ENCODE measurements at places on chromosomes 5 and 9.
A peak's percentile ranks its signal among the peaks of the same experiment; 100 is the strongest.

GRCh38 chr9:124321935-124322334 is 64.2 kb downstream of the NEK6 start:
- DNase-seq = no peak

DNA sequence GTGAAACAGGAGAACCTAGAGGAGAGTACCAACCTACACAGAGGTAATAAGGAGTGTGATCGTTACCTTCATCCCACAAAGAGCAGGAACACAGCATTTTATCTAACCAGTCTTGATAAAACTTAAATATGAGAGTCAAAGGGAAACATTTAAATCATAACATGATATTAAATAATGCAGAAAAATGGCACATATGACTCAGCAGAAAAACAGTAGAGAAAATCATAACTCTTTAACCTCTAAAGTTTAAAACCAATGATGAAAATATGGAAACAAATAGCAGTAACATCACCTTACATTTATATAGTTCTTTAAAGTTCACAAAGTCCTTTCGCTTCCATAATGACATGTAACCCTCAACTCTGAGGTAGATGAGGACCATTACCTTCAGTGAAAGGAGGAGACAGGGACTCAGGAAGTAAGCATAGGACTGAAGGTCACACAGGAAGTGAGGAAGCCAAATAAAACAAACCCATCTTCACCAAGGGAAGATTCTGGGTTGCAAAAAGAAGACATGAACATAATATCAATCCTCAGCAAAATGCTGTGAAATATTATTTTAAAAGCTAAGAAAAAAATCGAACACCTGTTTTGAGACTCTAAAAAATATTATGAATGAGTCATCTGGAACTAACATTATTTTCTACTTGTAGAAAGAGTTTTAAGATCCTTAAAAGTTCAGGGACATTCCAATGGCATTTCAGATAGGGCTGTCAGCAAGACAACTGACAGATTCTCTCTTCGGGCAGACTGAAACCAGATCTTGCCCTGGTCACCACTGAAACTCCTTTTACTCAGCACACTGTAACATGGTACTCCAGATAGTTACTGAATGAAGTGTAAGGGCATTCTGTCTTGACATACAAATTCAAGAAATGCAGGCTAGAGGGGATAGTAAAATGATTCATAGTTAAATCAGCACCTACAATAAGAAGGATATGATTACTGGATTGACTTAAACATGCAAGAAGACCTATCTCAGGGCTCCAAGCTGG is 148.5 kb downstream of the EPB41L4A start:
- no peak for DNase-seq

DNA sequence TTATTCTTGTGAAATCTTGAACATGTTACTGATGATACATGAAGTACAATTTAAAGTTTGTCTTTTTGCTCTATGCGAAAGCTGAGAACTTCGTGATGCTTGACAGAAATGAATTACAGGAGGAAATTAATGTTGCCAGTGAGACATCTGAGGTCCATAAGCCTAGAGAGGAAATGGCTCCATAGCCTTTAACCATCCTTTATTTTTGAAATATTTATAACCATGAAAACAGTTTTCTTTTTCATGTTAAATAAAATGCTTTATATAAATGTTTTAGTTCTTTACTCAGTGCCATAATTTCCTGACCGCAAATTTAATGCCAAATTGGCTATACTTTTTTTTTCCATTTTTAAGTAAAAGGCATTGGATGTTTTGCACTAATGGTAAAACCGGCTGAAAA is 29.1 kb downstream of the F2RL2 start:
- no peak for DNase-seq

DNA sequence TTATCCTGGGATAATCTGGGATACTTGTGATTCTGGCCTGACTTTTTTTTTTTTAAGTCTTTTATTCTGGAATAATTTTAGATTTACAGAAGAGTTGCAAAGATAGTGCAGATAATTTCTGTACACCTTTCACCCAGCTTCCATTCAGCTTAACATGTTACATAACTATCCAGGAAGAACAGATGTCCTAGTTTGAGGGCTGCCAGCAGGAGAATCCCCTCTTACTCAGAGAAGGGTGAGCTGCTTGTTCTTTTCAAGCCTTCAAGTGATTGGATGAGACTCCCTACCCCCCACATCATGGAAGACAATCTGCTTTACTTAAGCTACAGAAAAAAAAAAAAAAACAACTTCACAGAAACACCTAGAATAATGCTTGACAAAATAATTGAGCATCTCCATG is 254.2 kb downstream of the TRIM32 start:
- DNase-seq = no peak

DNA sequence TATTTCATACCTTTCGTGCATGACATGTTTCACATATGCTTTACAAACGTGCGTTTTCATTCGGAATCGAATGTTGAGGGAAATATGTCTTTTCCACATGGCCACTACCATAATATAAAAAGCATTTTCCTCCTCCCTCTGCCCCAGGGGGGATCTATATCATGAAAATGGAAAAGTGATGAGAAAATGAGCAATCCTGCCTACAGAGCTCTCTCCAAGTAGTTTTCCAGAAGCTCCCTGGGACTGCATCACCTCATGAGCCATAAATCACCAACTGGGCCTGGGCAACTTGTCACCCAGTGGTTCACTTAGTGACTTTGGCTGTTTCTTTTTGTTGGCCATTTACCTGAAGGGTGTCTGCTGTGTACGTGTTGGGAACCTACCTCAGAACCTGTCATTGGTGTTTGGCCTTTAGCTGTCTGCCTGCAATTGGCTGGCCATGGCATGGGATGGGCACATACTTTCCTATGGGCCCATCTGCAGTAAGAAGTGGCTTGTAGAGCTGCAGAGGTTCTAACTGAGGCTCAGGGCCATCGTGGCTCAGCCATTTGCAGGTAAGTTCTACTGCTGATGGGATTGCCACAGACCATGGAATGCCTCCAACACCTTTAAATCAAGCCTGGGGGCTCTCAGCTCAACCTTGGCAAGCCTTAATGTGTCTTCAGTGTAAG is 9.5 kb upstream of the TIFAB start:
- DNase-seq = no peak

DNA sequence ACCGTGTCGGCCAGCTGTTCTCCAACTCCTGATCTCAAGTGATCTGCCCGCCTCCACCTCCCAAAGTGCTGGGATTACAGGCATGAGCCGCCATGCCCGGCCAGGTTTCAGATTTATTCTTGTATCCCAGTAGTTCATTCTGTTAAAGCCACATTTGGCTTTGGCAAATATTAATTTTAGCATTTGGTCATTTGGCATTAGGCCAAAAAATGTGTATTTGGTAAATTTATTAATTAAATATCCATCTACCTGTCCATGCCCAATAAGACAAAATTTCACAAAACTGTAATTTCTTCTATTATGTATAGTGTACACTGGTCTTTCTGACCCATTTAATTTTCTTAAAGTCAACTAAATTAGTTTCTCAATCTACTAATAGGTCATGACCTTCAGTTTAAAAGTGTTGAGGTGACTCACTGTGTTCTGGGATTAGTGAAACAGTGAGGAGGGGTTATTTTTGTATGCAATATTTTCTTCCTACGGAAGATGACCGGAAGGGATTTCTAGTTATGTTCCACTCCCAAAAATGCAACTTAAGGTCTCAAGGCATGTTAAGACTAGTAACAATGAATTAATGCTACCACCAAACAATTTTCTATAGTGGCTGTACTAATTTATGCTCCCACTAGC is 21.0 kb downstream of the OSTF1 start:
- no peak for DNase-seq

- DNase-seq = no peak
Observed at GRCh38 chr9:94868464-94868863, 142.0 kb downstream of the AOPEP start.

GRCh38 chr9:123927625-123928532 is 2.0 kb downstream of the DENND1A start:
- DNase-seq = no peak

GRCh38 chr9:113828221-113828620 is 47.9 kb upstream of the ZNF618 start:
- DNase-seq = no peak

DNA sequence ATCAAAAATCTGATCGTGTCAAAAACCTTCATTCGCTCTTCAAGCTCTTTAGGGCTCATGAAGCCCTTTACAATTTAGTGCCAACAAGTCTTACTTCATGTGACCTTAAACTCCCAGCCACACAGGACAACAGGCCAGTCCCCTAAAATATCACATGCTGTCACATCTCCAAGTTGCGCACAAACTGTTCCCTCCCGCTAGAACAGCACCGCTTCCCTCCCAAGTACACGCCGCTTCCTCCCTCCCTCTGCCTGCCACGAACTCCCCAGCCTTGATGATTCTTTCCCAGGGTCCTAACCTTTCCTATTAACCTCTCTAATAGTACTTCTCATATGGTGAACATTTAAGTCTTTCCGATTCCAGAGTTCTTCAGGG is 91.2 kb downstream of the TLE1 start:
- DNase-seq = no peak

GRCh38 chr5:129172580-129172979 is 78.0 kb downstream of the ISOC1 start:
- peak; percentile 59 for DNase-seq

DNA sequence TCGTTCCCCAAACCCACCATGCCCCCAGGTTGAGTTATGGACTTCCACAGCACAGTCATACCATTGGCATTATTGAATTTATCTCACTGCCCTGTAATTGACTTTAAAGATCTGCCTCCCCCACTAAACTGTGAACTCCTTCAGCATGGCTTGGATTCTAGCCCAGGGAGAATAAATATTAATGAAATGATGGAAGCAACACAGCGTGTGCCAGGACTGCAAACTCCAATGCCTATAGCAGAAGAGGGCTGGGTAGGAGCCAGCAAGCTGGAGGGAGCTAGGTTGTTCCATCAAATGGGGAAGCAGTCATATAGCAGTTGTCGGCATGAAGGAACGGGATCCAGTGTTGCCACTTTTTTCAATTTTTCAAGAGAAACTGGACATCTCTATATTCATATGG is 69.0 kb upstream of the MSX2 start:
- DNase-seq = no peak

- no peak for DNase-seq
Observed at GRCh38 chr9:126125992-126126409, 200.6 kb upstream of the MVB12B start.

DNA sequence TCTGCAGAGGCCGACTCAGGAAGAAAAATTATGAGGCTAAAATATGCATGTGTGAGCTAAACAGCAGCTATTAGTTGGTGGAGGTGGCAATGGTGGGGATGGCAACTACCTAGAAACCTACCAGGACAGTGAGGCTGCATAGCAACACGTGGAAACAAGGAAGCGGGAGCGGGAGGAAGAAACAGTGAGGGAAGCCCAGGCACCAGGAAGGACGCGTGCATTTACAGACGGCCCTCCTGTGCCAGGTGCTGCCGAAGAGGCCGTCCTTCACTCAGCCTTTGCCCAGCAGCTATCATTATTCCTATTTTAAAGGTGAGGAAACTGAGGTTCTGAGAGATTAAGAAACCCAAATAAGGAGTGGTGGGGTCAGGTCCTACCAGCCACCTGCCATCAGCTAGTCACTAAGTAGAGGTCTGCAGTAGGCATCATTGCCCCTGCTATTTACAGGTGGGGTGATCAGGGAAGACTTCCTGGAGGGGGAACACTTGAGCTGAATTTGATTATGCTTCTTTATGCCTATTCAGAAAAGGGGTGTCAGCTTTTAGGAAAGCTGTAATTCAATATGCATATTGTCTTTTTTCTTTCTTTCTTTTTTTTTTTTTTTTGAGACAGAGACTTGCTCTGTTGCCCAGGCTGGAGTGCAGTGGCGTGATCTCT is 125.3 kb downstream of the CRB2 start:
- DNase-seq = no peak

DNA sequence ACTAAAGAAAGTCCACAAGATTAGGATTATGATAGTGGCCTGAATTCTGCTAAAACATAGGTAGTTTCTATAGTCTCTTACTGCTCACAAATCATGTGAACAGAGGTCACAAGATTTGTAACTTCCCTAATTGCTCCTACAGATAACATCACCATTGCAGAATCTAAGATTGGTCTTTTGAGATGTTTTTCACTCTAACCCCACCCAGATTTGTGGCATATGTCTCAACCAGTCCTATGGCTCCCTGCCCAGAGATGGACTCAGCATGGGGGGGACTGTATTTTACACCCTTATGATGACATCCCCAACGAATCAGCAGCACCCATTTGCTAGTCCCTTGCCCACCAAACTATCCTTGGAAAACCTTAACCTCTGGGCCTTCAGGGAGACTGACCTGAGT is 1046.2 kb downstream of the CDH12 start:
- no peak for DNase-seq

- no peak for DNase-seq
Observed at GRCh38 chr5:73668486-73669111, 42.6 kb downstream of the ARHGEF28 start.

GRCh38 chr9:85730916-85731630 is 10.7 kb downstream of the AGTPBP1 start:
- no peak for DNase-seq

- DNase-seq = no peak
Observed at GRCh38 chr9:20205821-20206220, 416.5 kb downstream of the MLLT3 start.

DNA sequence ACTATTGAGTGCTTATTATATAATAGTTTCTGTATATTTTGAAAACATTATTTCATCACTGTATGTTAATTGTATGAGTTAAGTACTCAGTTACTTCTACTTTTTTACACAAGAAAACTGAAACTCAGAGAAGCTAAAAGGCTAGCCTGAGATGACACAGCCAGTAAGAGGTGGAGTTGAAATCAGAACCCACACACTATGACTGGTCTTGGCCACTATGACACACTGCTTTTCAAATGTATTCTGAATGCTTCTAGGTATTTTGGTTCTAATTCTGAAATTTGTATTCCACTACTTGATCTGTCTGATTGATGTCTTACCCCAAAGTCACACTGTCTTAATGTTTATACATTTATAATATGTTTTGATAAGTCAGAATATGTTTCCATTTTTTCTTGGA is 181.8 kb downstream of the ZDHHC21 start:
- DNase-seq = no peak

GRCh38 chr5:6427694-6428093 is 21.0 kb upstream of the UBE2QL1 start:
- no peak for DNase-seq

GRCh38 chr9:129582855-129583254 is 38.0 kb downstream of the C9orf50 start:
- no peak for DNase-seq

DNA sequence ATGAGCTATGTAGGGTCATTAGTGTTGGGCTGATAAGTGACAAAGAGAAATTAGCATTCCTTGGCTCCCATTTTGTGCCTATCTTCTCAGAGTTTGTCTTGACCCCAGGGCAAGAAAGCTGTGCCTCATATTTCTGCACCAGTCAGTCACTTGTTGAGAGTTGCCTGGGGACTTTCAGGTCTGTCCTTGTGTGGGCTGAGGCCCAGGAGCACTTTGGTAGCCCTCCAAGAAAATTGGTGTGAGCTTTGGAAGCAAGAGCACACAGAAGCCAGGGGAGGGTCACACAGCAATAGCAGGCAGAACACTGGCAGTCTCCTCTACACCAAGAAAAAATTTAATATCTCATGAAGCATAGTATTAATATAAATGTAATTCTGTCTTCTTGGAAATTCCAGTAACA is 239.9 kb downstream of the NPR3 start:
- no peak for DNase-seq

GRCh38 chr9:79089054-79089560 is 482.7 kb upstream of the TLE4 start:
- no peak for DNase-seq
